ENCODE measurements at places on chromosomes 6 and 20. TPM values are rescaled to one million over a fixed set of nuclear protein-coding genes. Genes with fewer than 3 reads are reported as not detected.

Gene LY6G6D
- not detected for total RNA-seq

DNA sequence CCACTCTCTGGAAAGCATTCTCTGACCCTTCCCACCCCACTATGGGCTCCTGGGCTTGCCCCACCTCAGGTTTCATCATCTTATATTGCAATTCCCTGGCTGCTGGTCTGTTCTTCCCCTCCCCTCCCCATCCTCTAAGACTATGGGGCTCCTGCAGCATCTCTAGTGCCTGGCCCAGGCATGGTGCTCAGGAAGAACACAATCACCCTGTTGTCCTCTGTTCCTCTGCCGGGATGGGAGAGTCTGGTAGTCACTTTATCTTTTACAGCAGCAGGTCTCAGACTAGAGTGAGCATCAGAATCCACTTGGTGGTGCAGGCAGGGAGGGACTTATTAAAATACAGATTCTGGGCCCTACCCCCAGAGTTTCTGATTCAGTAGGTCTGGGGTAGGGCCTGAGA lies 5.0 kb upstream of the LPIN3 start:
- DNase-seq: no peak

DNA sequence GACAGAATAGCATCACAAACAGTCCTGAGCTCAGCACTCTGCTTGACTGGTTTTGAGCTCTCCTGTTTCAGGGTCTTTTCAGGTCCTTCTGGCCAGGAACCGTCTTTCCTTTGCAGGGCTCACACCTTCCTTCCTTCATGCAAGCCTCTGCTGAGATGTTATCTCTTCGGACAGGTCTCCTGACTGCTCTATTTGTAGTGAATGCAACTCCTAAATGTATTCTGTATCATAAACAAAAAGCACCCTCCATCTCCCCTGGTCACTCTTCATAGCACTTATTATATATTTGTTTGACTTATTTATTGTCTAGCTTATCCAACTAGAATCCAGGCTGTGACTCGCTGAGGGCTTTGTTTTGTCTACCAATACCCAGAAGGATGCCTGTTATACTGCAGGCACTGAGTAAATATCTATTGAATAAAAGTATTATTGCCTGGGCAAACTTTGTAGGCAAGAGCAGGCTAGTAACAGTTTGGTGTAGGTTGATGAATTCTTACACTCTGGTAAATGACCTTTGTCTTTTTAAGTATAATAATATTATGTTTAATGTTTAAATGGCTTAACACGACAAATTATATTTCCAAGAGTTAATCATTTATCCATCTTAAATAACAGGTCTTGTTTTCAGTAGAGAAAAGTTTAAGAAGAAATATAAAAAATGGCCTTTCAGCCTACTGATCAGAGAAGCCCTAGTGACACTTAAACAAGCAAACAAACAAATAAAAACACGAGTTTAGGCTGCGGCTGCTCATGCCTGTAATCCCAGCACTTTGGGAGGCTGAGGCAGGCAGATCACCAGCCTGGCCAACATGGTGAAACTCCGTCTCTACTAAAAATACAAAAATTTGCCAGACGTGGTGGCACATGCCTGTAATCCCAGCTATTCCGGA lies 199.7 kb downstream of the BCAS1 start:
- no peak for DNase-seq

Gene REM1
- total RNA-seq: not detected

- no peak for DNase-seq
These were observed 116.0 kb downstream of the TRMT11 start for GRCh38 chr6:126102358-126102757.

DNA sequence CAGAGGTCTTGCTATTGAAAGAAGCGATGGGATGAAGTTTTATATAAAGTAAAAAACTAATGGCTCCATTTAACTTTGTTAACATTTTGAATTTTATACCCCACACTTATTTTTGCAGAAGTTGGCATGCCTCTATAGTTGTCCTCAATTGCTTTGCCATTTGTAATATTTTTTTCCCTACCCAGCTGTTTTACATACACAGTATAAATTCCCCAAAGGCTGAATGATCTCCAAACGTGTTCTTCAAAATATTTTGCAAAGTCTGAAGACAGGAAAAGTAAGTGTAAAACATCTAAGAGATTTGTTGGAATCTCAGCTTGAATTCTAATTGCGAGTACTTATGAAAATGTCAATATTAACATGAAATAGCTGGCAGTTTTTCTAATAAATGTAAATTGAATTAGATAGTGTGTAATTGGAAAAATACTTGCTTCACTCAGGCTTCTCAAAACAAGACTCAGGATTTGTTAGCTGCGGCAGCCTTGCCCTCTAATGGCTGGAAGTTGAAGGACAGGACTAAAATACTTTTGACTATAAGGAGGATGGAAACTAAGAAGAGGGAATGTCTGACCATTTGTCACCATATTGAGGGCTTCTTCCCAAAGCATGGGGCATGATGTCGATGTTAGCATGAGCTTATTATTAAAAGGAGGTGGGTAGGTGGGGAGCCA lies 226.8 kb downstream of the UST start:
- DNase-seq: no peak

- no peak for DNase-seq
These were observed 516 bp downstream of the TMEM151B start for GRCh38 chr6:44270526-44271405.

DNA sequence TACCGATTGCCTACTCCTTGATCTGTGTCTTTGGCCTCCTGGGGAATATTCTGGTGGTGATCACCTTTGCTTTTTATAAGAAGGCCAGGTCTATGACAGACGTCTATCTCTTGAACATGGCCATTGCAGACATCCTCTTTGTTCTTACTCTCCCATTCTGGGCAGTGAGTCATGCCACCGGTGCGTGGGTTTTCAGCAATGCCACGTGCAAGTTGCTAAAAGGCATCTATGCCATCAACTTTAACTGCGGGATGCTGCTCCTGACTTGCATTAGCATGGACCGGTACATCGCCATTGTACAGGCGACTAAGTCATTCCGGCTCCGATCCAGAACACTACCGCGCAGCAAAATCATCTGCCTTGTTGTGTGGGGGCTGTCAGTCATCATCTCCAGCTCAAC lies 13.5 kb downstream of the CCR6 start:
- DNase-seq: no peak

All from Daoy (cell line).